ENCODE measurements at places on chromosomes 7 and 10. TPM values are rescaled to one million over a fixed set of nuclear protein-coding genes. Genes with fewer than 3 reads are reported as not detected.

ASB10 gene
- total RNA-seq, result not detected

PDE6C gene
- total RNA-seq, result not detected

DNAH11 gene
- 0.28 TPM for total RNA-seq

CD36 gene
- not detected for total RNA-seq

GIMAP6 gene
- total RNA-seq, result 54.6 TPM

GBF1 gene
- total RNA-seq, result 51.6 TPM

CDH23 gene
- 0.61 TPM for total RNA-seq

IGFBP3 gene
- 17.8 TPM for total RNA-seq

DNA sequence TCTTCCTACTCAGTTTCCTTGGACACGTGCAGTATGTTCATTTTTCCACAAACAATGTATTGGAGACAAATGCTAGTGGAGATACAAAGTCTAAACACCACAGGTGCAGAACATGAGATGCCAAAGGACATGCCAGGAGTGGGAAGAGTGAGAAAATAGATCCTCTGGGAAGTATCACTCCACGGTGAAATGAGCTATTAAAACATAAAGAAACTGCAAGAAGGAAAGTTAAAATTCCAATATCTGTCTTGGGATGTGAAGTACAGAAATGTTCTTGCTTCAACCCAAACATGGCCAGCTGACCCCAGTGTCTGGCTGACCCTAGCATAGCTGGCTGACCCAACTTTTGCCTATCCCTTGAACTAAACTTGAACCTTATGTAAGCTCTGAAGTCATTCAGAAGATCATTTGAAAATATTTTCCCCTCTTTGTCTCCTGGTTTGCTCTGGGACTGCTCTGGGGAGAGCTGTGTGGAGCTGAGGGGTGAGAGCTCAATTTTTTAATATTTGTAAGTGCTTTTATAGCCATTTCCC, 59.5 kb downstream of the FZD1 start:
- H3K36me3 ChIP-seq, result no peaks in the 10 kb centered on the region
- H3K27me3 ChIP-seq, result no peaks in the 10 kb centered on the region
- DNase-seq, result no peak
- H3K27ac ChIP-seq, result no peak overlapping the region
- no peak overlapping the region for H3K4me3 ChIP-seq
- no peaks in the 10 kb centered on the region for H3K4me1 ChIP-seq

GRCh38 chr7:1750541-1751021, 80.5 kb downstream of the ELFN1 start:
- no peak overlapping the region for H3K4me3 ChIP-seq
- DNase-seq, result no peak
- peaks cover 20% of the 10 kb centered on the region for H3K27me3 ChIP-seq
- no peaks in the 10 kb centered on the region for H3K36me3 ChIP-seq
- H3K4me1 ChIP-seq, result peaks cover 4% of the 10 kb centered on the region

GRCh38 chr7:27196287-27196767, 3.6 kb downstream of the HOXA13 start:
- no peaks in the 10 kb centered on the region for H3K36me3 ChIP-seq
- peaks cover 18% of the 10 kb centered on the region for H3K4me1 ChIP-seq
- peaks cover 87% of the 10 kb centered on the region for H3K27me3 ChIP-seq
- no peak overlapping the region for H3K27ac ChIP-seq
- DNase-seq, result peak; percentile 88

GRCh38 chr10:78851647-78852046, 217.1 kb upstream of the ZMIZ1 start:
- H3K27ac ChIP-seq, result no peak overlapping the region
- H3K4me1 ChIP-seq, result no peaks in the 10 kb centered on the region
- no peaks in the 10 kb centered on the region for H3K27me3 ChIP-seq

DNA sequence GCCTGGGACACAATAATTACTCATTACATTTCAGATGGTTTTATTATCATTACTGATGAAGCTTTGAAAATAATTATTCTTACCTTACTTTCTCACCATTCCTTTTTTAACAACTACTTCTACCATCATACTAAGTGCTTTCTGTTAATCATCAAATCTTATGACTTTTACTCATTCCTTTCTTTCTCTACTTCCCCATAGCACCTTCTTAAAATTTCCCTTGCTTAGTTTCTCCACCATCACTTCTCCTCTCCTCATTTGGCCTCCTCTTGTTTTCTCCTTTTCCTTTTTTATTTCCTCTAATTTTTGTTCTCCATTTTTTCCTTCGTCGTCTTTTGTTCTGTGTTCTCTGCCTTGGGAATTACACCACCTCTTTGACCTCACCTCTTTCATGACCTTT, 303.2 kb upstream of the KAT6B start:
- no peaks in the 10 kb centered on the region for H3K27me3 ChIP-seq
- peaks cover 15% of the 10 kb centered on the region for H3K36me3 ChIP-seq
- no peak overlapping the region for H3K27ac ChIP-seq

DNA sequence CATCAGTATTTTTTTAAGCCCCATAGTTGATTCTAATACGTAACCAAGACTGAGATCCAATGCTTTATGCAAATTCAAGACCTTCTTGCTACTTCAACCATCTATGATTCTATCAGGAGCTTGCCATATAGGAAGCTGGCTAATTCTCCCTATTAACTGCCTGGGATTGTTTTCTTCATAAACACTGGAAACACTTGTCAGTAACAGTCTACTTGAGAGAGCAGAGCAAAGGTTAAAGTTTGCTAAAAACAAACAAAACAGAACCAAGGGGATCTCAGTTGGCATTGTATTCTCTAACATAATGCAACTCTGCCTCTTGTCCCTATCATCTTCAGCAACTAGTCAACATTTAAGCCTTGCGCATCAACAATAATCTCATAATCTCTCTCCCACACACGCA, 21.0 kb upstream of the PTPN12 start:
- H3K27ac ChIP-seq, result no peak overlapping the region
- peaks cover 8% of the 10 kb centered on the region for H3K27me3 ChIP-seq
- no peak overlapping the region for H3K4me3 ChIP-seq
- H3K4me1 ChIP-seq, result no peaks in the 10 kb centered on the region
- no peak for DNase-seq

GRCh38 chr7:144483189-144483588, 79.7 kb upstream of the NOBOX start:
- H3K27ac ChIP-seq, result no peak overlapping the region
- H3K4me3 ChIP-seq, result no peak overlapping the region
- no peaks in the 10 kb centered on the region for H3K36me3 ChIP-seq
- H3K4me1 ChIP-seq, result no peaks in the 10 kb centered on the region

DNA sequence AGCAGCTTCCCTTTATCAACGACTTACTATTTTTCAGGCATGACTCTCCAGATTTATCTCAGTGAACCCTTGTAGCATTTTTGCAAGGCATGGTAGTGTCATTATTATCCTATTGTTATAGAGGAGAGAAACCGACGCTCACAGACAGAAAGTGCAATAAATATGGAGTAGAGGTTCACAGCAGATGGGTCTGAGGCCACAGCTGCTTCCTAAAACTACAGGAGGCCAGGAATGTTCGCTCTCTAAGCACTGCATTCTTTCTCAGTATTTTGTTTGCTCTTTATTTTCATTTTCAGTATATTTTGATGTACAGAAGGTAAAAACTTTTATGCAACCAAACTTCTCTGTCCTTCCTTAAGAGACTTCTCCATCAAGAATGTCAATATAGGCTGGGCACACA, 4.5 kb upstream of the AEBP1 start:
- no peak overlapping the region for H3K4me3 ChIP-seq
- no peak overlapping the region for H3K27ac ChIP-seq
- peaks cover 16% of the 10 kb centered on the region for H3K27me3 ChIP-seq
- no peak for DNase-seq

- DNase-seq, result no peak
- no peak overlapping the region for H3K4me3 ChIP-seq
- H3K27ac ChIP-seq, result no peak overlapping the region
- no peaks in the 10 kb centered on the region for H3K36me3 ChIP-seq
- no peaks in the 10 kb centered on the region for H3K4me1 ChIP-seq
Measured at GRCh38 chr7:82578430-82578829, 134.9 kb upstream of the CACNA2D1 start.

GRCh38 chr10:20004087-20004523, 187.9 kb downstream of the PLXDC2 start:
- H3K4me3 ChIP-seq, result no peak overlapping the region
- no peaks in the 10 kb centered on the region for H3K36me3 ChIP-seq
- no peaks in the 10 kb centered on the region for H3K27me3 ChIP-seq
- no peak for DNase-seq

DNA sequence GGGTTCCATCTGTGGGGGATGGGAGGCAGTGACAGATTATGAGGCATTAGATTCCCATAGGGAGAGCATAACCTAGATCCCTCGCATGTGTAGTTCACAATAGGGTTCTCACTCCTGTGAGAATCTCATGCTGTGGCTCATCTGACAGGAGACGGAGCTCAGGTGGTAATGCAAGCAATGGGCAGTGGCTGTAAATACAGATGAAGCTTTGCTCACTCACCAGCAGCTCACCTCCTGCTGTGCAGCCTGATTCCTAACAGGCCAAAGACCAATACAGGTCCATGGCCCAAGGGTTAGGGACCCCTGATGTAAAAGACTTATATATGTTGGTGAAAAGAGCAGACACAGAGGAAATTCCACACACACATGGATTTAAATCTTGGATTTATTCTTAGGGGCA, 370.2 kb downstream of the NRG3 start:
- H3K27ac ChIP-seq, result no peak overlapping the region
- no peaks in the 10 kb centered on the region for H3K4me1 ChIP-seq
- no peaks in the 10 kb centered on the region for H3K27me3 ChIP-seq
- H3K4me3 ChIP-seq, result no peak overlapping the region

- H3K27me3 ChIP-seq, result no peaks in the 10 kb centered on the region
- H3K4me1 ChIP-seq, result peaks cover 32% of the 10 kb centered on the region
- H3K36me3 ChIP-seq, result peaks cover 28% of the 10 kb centered on the region
- H3K27ac ChIP-seq, result no peak overlapping the region
- no peak overlapping the region for H3K4me3 ChIP-seq
- DNase-seq, result no peak
Measured at GRCh38 chr10:7251696-7252465, 159.0 kb downstream of the SFMBT2 start.

DNA sequence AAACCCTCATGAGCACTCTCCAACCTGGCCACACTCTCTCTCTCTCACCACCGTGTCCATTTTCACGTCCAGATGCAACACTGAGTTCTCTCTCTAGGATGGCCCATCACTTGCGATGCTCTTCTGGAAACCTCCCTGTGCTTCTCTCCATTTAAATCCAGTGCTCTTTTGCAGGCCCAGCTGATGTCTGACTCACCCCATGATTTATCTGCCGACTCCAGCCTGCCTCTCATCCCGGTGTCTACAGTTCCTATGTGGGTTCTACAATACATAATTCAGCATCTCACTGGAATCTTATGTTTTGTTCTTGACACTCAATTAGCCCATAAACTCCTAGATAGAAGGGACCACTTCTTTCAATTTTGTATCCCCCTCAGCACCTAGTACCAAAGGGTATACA, 5.0 kb downstream of the TPK1 start:
- H3K27me3 ChIP-seq, result no peaks in the 10 kb centered on the region
- H3K4me3 ChIP-seq, result no peak overlapping the region
- H3K4me1 ChIP-seq, result peaks cover 34% of the 10 kb centered on the region
- peaks cover 12% of the 10 kb centered on the region for H3K36me3 ChIP-seq
- DNase-seq, result no peak

DNA sequence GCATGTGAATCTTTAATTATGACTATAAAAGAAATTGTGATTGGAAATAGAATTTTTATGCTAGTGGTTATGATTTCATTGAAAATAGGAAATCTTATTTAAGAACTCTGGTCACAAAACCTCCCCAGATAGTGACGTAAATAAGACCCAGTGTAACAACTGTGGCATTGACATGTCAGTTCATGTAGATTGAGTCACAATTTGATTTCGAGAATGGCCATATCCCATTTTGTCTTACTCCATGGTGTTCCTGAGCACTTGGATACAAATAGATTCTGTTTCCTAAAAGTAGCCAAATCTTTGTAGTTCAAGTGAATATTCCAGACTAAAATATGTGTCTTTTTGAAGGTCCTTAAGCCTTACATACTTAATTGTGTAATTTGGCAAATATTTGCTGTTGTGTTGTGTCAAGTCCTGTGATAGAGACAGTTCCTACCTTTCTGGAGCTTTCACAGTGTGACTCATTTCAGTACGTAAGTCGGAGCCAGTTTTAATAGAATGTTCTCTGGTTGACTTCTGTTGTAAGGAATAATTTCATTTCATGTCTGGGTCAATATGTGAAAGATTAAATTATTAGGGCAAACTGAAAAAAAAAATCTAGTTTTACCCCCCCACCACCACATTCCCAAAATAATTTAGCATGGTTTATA, 37.1 kb upstream of the TOMM7 start:
- H3K36me3 ChIP-seq, result peaks cover 56% of the 10 kb centered on the region
- no peak overlapping the region for H3K4me3 ChIP-seq
- DNase-seq, result no peak

All from activated CD8-positive, alpha-beta memory T cell treated with anti-CD3 and anti-CD28 coated beads, Interleukin-2, amount 10 ng/mL, durations not matched to agents 7 days and 5 days (primary cell).